ENCODE measurements at places on chromosomes 12 and 14.

GRCh38 chr12:66428261-66428660 lies 126.0 kb downstream of the HELB start:
- no peak for DNase-seq

- DNase-seq: no peak
Observed at GRCh38 chr14:56501909-56502530, 77.6 kb upstream of the TMEM260 start.

DNA sequence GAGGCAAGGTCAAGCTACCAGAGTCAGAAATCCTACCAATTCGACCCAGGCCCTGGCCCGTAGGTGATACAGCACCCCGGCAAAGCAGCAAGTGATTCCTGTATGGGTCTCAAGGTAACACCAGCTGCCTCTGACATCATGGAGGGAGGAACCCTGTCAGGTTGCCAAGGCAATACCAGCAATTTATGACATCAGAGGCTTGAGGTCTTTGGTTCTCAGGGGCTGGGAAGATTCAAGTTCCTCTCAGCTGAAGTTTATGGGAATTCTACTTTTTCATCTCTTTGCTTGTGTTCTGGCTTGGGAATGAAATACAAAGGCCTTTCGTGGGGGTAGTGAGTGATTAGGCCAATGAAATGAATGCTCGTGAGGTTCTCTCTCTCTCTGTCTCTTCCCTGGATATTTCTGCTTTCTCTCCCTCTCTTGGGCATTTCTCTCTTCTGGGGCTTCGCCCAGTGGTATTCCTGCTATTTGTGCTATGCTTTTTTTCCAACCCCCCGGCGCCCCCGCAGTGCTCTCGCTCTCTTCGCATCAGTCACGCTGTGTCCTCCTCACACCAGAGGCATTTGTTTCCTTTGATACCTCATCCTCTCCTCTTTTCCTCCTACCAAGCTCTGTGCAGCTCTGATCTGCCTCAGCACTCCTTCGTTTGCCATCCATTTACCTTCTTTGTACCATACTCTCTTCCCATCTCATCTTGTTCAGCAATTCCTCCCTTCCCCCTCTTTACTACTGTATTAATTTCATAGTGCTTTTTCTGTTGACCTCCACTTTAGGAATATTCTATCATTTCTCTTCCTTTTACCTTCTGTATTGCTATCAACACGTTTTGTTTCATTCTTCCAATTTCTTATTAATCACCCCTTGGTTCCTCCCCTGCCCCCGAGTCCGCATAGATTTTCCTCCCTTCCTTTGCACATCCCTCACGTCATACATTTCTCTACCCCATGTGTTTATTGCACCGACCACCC lies 2.9 kb downstream of the ZFHX2 start:
- peak; percentile 21 for DNase-seq

DNA sequence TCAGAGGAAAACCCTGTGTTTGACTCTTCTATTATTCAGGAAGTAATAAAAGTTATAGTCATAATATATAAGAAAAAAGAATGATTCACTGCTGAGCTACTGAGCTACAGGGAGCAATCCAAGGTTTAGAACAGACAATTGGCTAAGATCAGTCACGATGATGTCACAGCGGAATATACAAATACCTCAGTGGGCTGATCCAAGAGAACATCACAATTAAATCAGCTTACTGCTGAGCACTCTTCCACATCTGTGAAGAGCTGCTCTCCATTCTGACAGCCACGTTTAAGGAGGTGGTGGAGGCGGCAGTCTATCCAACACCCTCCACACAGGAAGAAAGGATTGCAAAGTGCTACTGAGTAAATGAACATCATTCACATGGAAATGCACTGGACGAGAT lies 271.0 kb downstream of the APAF1 start:
- DNase-seq: no peak

DNA sequence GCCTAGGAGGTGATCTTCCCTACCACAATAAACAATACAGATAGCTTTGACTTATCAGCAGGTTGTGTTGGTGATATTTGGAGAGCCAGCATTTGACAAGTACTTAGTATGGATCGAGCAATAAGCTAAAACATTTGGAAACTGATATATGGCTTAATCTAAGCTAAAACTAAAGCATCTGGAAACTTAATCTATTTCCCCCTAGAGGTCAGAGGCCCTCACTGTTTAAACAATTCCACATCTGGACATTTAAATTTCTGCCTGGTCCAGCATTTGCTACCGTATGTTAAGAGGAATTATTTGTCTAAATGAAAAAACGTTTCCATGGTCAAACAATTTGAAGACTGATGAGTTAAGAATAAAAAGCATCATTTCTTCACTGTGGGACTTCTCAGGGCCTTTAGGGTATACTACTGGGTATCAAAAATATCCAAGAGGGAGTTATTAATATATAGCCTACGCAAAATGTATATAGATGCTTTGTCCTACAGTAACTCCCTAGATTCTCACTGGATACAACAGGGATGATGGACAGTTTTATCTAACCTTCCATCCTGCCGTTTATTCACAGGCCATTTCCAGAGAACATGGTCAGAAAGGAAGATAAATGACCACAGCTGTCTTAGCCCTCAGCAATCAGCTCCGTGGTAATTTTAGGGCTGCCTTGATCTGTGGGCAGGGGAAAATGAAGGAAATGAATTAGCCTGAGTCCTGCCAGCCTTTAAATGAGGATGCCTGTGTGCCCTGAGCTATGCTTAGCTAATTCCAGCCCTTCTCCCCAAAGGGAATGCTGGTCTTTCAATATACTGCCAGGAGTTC lies 135.4 kb upstream of the NUDT4 start:
- DNase-seq: no peak

DNA sequence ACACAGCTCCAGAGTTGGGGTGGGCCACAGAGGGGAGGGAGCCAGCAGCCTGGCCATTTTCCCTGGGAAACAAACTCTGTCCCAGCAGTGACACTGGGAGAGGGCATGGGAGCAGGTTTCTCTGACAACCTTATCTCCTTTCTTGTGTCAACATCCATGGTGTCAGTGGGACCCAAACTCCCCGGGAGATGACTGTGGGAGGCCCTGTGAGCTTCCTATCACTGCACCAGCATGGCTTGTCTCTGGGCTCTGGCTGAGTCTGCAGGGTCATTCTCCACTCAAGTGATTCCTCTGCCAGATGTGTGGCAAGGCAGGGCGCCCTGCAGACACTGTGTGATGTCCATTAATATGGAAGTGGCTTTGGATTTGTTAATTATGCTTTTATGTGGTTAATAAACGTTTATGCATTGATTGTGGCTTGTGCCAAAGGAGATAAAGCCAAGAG lies 10.1 kb downstream of the LRTM2 start:
- DNase-seq: no peak

- peak; percentile 33 for DNase-seq
Observed at GRCh38 chr12:7190268-7191055, 976 bp downstream of the PEX5 start.

DNA sequence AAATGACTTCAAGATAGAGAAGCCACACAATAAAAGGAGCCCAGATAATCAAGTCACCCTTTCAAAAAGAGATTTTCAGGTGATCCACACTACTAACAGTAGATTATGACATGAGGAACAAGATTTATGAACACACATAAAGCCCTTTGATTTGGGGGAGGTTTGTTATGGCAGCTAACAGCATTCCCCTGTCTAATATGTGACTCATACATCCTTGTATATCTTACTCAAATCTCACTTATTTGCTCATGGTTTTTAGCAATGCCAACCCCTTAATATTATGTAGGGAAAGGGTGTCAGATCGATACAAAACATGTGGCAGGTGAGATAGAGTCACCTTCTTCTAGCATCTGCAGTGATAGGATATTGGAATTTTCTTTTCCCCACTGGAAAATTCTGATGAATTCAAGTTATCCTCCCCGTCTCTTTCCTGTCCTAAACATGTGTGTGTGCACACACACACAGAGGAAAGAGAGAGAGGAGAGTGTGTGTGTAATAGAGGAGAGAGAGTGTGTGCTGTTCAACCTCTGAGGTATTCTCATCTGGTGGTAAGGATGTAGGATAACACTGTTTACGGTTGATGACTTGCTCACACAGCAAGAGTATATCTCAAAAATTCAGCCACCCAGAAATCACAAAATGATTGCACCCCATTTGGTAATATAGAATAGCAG lies 319.9 kb downstream of the KCNC2 start:
- DNase-seq: no peak

DNA sequence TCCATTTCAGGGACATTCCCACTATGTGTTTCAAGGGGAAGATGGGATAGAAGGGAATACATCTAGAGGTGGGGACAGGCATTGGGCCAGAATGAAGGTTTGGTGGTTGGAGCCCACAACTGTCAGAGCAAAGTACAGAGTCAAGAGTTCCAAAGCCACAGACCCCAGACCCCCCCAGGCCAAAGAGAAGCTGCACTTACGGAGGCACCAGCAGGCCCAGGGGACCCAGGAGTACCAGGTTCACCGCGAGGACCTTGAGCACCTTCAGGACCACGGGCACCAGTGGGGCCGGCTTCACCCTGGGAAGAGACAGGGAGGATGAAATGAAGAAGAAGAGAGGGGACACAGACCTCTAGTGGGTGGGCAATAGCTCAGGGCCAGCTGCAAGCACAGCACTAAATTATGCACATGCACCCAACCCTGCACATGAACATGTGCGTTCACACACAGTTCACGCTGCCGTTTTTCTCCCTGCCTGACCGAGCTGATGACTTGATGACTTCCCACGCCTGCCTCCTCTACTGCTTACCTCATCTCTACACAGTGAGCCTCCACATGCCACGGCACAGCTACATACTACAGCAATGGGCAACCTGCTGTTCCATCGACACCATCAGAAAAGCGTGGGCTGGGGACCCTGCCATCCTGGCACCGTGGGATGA lies 16.7 kb downstream of the COL2A1 start:
- peak; percentile 48 for DNase-seq

DNA sequence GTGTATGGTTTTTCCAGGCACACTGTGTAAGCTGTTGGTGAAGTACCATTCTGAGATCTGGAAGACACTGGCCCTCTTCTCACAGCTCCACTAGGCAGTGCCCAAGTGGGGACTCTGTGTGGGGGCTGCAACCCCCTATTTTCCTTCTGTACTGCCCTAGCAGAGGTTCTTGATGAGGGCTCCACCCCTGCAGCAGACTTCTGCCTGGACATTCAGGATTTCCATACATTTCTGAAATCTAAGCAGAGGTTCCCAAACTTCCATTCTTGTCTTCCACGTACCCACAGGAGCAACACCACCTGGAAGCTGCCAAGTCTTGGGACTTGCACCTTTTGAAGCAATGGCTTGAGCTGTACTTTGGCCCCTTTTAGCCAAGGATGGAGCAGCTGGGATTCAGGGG lies 85.2 kb upstream of the PRMT8 start:
- DNase-seq: no peak

GRCh38 chr14:69242311-69243224 lies 17.4 kb upstream of the GALNT16 start:
- DNase-seq: peak; percentile 83

Measured in AG08395 (cell line).